Astrocyte of the spinal cord (primary cell): ENCODE measurements at places on chromosomes 6 and 20.

DNA sequence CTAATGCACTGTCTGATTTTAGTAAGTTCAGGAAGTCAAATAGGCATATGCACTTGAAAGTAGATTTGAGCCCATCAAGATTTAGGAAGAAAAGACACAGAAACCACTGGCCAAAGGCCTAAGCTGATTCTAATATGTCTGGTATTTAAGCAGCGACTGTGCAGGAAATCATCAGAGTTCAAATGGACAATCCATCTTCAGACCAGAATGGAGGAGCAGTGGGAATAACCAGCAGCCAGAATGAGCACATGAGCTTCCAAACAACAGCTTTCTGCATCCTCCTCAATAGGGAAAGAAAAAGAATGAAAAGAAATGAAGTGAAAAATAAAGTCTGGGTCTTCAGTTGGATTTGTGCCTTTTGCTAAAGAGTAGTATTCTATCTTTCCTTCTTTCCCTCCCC lies 50.6 kb downstream of the SOD2 start:
- DNase-seq = no peak

DNA sequence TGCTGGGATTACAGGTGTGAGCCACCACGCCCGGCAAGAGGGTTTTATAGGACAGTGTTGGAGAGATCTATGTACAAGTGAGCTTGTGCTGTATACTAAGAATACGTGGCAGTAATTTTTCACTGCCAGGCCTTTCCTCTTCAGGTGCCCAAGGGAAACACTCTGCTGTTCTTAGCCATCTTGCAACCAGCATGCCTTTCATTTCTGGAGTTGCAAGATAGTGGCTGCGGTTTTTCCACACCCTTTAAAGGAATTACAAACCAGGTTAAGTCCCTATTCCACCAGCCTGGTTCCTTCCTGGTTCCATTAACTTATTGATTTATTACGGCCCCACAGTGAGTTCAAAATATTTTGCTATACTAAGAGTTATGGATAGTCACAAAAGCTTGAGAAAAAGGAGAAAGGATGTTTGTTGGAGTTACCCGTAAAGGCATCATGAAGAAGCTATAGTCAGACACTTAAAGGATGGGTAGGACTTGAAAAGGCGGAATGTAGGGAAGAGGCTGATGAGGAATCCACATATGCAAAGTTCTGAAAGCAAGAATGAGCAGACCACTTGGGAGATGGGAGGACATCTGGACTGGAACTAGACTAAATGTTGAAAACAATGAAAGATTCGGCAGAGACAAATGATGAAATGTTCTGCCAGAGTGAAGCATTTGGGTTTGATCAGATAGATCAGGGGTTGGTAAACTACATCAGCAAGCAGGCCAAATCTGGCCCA lies 61.4 kb upstream of the ASIP start:
- DNase-seq = no peak

DNA sequence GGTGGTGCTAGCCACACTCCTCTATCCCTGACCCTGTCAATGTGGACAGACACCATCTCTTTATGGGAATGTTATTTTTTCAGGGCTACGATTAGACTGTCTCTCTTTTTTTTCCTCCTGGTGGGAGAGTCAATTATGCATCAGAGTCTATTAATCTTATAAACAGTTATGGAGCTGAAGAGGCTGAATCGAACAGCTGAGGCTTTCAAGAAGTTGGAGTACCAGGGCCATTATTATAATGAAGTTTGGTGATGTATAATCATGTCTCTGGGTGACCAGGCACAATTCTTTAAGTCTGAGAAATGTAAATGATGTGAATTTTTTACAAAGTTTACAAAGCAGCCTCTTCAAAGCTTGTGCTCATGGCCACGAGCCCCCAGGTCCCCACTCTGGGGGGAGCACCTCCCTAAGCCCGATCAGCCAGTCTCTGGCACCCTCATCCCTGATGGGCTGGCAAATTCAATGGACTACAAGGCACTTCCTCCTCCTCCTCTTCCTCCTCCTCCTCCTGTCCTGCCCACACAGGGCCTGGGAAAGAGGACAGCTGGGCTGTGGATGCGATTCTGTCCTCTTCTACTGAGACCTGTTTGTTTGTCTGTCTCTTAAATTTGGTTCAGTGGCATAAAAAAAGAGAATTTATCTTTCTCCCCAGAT lies 43.9 kb upstream of the QKI start:
- DNase-seq = no peak

GRCh38 chr6:83854001-83854501 lies 891 bp downstream of the RIPPLY2 start:
- DNase-seq = no peak
